ENCODE measurements at places on chromosomes 2 and 18. TPM values are rescaled to one million over a fixed set of nuclear protein-coding genes. Genes with fewer than 3 reads are reported as not detected.

The CDK15 gene
- 8.0 TPM for total RNA-seq

The CHRNG gene
- total RNA-seq: not detected

The PDK1 gene
- total RNA-seq: 9.1 TPM

DNA sequence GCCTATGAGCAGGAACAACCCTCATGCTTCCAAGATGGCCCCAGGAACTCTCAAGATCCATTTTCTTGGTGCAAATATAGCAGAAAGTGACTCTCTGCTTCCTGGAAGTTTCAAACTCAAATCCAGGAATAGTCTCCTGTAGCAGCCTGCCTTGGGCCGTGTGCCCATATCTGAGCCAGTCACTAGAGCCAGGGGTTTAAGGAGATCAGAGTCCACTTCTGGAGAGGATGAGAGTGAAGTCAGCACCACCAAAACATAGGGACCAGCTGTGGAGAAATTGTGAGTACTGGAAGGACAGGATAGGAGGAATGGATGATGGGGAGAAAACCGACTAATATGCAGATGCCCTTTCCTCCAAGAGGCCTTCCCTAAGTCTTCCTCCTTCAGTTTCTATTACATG is 33.2 kb downstream of the PSD4 start:
- DNase-seq: no peak

The GREB1 gene
- 6.6 TPM for total RNA-seq

- peak; percentile 35 for DNase-seq
Measured at GRCh38 chr2:172172513-172173173, 69.9 kb upstream of the DLX2 start.

DNA sequence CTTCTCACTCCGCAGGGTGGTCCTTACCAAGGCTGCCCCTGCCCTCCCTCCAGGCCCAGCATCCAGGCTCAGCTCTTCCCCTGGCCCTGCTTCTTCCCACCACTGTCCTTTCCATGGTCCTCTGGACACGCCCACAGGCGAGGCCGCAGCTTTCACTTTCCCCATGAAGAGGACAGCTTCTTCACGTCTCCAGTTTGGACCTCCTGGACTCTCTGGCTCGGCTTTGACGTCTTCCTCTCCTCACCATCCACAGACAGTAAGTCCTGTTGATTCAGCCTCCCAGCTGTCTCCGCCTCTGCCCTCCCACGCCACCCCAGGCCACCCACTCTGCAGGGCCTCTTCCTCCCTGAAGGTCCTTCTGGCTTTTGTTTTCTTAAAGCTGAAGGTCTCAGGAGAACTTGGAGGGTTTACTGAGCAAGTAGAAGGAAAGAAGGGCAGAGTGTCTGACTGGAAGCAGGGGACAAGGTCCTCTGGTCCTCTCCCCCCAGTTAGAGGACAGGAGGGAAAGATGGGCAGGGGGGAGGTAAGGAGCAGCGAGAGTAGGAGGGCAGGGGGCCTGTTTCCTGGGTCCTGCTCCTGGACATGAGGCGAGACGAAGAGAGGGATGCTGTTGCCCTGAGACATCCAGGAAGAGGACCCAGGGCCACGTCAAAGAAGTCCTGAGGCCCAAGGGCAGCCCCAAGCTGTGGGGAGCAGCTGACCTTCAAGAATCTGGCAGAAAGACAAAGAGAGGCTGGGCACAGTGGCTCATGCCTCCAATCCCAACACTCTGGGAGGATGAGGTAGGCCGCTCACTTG is 24.7 kb upstream of the NMUR1 start:
- no peak for DNase-seq

DNA sequence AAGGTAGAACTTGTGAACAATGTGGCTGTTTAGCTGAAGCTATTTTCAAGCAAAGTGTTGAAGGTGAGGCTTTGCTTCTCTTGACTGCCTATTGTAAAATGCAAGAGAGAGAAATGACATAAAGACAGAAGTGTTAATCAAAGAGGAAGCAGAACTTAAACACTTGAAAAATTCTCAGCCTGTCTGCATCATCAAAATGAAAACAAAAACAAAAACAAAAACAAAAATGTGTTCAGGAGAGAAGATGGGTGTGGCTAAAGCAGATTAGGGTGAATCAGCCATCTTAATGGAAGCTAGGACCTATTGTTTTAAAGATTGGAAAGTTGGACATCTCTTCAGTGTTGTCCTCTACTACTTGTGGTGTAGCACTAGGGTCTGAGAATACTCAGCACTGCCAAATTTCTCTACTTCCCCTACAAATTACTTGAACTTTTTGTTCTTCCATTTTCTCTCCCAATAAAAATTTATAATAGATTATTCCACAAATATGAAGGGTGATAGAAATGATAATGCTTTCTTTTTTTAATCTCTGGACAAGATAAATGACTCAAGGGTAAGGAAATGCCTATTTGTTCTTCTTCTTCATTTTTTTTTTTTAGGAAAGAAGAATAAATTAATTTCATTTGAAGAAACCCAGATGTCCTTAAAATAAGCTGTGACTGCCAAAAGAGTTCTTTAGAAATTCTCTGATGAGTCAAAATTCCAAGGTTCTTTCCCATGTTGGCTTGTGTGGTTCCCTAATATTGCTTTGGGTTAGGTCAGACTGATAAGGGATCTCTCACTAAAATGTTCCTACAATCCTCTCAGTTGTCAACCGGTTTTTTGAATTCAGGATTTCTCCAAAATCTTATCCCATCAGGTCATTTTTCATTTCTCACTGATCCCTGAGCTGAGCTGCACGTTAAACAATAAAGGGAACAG is 571.2 kb upstream of the ZEB2 start:
- DNase-seq: no peak

The CYP20A1 gene
- 15.3 TPM for total RNA-seq

GRCh38 chr18:44869533-44869932 is 188.8 kb downstream of the SETBP1 start:
- DNase-seq: no peak

The CAPG gene
- total RNA-seq: 286 TPM

DNA sequence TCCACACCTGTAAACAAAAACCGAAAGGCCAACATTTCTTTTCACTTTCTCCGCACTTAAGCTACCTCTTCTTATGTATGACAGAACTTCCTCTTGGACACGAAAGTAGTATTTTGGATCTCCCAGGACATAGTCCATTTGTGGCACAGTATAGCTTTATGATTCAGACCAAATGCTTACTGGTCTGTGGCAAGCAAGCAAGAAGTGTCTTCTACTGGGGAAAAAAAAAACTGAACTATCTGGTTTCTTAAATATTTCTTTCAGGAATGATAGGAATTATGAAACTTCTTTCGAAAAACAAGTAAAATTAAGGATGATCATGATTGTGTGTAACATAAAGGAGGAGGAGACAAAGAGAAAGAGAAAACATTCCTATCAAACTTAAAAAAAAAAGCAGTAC is 33.6 kb downstream of the SRBD1 start:
- DNase-seq: no peak

The SFT2D3 gene
- total RNA-seq: 8.3 TPM

GRCh38 chr2:120231564-120231973 is 8.4 kb upstream of the TMEM185B start:
- DNase-seq: no peak

- no peak for DNase-seq
Measured at GRCh38 chr2:160465406-160465805, 28.2 kb downstream of the RBMS1 start.

- no peak for DNase-seq
Measured at GRCh38 chr18:1760901-1761300, 810.4 kb downstream of the METTL4 start.

DNA sequence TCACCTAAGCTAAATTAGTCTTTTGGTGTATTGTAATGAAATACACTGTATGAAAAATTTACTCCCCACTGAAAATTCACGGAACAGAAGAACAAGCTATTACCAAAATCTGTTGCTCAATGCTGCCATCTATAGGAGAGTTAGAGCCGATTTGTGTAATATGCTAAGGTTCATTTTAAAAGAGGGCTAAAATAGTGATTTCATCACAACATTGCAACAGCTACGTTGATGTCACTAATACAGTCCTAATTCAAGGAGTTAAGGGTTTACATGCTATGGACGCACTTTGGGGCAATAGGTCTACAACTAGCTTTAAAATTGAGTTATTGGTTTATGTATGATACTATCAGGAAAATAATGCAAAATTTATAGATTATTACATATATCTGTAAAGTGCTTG is 3.0 kb upstream of the IRS1 start:
- peak; percentile 78 for DNase-seq

- DNase-seq: peak; percentile 11
Measured at GRCh38 chr2:211035548-211036185, 479.3 kb downstream of the CPS1 start.

GRCh38 chr2:156005531-156005930 is 327.0 kb downstream of the NR4A2 start:
- no peak for DNase-seq
